Panc1 (cell line): ENCODE measurements at places on chromosomes 5 and 9. TPM values are rescaled to one million over a fixed set of nuclear protein-coding genes. Genes with fewer than 3 reads are reported as not detected.

DNA sequence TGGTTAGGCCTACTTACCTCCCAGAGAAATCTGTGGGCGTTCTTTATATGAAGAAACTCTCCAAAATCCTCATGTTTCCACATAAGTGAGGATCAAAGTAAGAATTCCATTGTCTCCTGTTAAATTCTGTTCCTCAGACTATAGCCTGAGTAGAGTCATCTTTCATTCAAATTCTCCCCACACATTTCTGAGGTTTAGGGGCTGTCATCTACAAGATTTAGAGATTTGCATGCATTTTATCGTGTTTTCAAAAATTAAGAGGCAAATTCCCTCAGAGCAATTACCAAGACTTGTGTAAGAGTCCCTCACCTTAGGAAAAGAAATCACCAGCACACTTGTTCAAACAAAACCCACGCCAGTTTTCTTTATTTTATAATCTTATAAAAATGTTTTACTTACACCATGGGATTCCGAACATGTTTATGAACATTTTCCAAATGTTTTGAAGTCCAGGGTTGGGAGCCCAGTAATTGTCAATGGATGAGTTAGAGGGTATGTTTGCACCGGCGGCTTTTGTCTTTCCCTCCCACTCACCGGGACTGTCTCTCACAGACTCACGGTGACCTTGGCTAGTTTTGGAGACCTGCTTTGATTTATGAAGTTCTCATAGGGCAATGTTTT is 367.6 kb downstream of the ENC1 start:
- no peaks in the 10 kb centered on the region for H3K36me3 ChIP-seq
- no peak for DNase-seq
- no peaks in the 10 kb centered on the region; the same call in 1 of the 2 replicates for H3K27me3 ChIP-seq
- no peak overlapping the region for H3K4me3 ChIP-seq
- no peak overlapping the region for H3K27ac ChIP-seq

GRCh38 chr5:126450346-126450745 is 27.1 kb downstream of the GRAMD2B start:
- no peaks in the 10 kb centered on the region for H3K4me1 ChIP-seq
- H3K27me3 ChIP-seq: no peaks in the 10 kb centered on the region
- no peak overlapping the region for H3K4me3 ChIP-seq
- no peak for DNase-seq
- H3K27ac ChIP-seq: no peak overlapping the region

DNA sequence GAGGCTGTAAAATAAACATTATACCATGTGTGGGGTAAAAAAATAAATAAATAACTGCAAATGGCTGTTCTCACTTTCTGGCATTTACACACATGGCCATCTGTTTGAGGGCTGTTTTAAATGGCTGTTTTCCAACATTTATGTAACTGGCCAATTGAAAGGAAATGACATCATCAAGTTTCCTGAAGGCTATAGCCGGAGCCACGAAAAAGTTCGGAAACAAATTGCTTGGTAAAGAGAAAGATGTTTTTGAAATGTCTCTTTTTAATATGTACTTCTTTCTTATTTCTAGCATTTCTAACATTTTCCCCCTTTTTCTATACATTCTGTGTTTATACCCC is 95.4 kb upstream of the DAB2 start:
- no peak for DNase-seq
- no peaks in the 10 kb centered on the region for H3K4me1 ChIP-seq
- no peaks in the 10 kb centered on the region for H3K27me3 ChIP-seq

DNA sequence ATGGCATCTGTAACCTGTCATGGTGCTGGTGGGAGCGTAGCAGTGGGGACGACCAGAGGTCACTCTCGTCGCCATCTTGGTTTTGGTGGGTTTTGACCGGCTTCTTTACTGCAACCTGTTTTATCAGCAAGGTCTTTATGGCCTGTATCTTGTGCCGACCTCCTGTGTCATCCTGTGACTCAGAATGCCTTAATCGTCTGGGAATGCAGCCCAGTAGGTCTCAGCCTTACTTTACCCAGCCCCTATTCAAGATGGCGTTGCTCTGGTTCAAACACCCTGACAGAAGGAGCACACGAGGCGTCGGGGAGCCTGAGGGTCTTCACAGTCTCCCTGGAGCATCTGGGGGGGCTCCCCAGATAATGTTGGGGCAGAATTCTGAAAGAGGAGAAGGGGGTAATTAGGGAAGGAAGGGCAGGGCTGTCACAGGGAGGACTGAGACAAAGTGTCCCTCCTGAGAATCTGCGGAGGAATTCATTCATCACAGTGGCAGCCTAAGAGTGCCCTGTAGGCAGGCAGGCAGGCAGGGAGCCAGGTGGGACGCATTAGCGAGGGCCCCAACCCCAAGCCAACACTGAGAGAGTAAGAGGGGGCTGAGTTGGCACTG is 21.3 kb upstream of the NCS1 start:
- H3K4me3 ChIP-seq: no peak overlapping the region
- H3K4me1 ChIP-seq: no peaks in the 10 kb centered on the region
- H3K36me3 ChIP-seq: no peaks in the 10 kb centered on the region

The CCDC192 gene
- not detected for total RNA-seq

GRCh38 chr5:170986598-170986997 is 124.8 kb downstream of the RANBP17 start:
- H3K4me3 ChIP-seq: no peak overlapping the region
- H3K27ac ChIP-seq: no peak overlapping the region
- H3K36me3 ChIP-seq: no peaks in the 10 kb centered on the region
- DNase-seq: no peak
- H3K27me3 ChIP-seq: peaks cover 3% of the 10 kb centered on the region

The TMEM252 gene
- not detected for total RNA-seq

GRCh38 chr9:107285286-107285685 is 2.2 kb downstream of the RAD23B start:
- DNase-seq: no peak
- no peaks in the 10 kb centered on the region for H3K27me3 ChIP-seq
- peak overlapping the region; percentile 85 for H3K4me3 ChIP-seq
- peaks cover 27% of the 10 kb centered on the region for H3K4me1 ChIP-seq
- H3K27ac ChIP-seq: peak overlapping the region; percentile 92

DNA sequence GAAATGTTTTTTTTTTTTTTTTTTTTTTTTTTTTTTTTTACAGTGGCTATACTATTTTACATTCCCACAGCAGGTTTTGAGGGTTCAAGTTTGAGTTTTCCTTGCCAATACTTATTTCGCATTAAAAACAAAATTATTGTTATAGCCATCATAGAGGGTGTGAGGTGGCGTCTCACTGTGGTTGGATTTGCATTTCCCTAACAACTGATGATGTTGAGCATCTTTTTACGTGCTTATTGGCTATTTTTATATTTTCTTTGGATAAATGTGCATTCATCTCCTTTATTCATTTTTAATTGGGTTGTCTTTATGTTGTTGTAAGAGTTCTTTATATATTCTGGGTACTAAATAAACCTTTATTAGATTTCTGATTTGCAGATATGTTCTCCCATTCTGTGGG is 18.9 kb upstream of the UBLCP1 start:
- H3K27ac ChIP-seq: no peak overlapping the region
- H3K27me3 ChIP-seq: no peaks in the 10 kb centered on the region; the same call in 1 of the 2 replicates
- no peak overlapping the region for H3K4me3 ChIP-seq
- no peak for DNase-seq
- H3K4me1 ChIP-seq: peaks cover 6% of the 10 kb centered on the region; the same call in 1 of the 2 replicates

DNA sequence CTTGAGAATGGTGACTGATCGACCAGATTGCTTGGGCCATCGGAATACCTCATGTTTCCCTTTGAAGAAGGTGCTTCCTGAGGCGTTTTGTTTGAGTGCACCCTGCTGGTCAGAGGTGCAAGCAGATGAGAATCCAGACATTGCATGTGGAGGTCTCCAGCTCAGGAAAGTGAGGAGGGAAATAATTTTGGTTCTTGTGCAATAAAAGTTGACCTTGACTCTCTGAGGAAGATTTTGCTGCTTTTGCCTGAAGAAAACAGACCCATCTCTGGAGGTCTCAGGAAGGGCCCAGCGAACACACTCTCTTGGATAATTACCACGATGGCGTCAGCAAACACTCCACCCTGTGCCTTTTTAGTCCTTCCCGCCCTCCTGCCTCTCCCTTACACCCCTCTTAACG is 69.7 kb downstream of the GRAMD2B start:
- H3K27me3 ChIP-seq: no peaks in the 10 kb centered on the region
- no peak overlapping the region for H3K27ac ChIP-seq
- H3K36me3 ChIP-seq: no peaks in the 10 kb centered on the region; the same call in 1 of the 2 replicates
- no peak overlapping the region for H3K4me3 ChIP-seq

- no peaks in the 10 kb centered on the region for H3K27me3 ChIP-seq
- no peak for DNase-seq
- peak within 1 kb of the TSS; percentile 48 for H3K4me3 ChIP-seq
- no peaks in the 10 kb centered on the region for H3K36me3 ChIP-seq
- H3K27ac ChIP-seq: no peak within 1 kb of the TSS
- no peaks in the 10 kb centered on the region for H3K4me1 ChIP-seq
Measured at GRCh38 chr9:16870596-16871335, at the start of gene BNC2. Gene BNC2, minus strand, starts transcription at chr9:16870670. Its CDS starts 22 bp downstream, at chr9:16870648.

DNA sequence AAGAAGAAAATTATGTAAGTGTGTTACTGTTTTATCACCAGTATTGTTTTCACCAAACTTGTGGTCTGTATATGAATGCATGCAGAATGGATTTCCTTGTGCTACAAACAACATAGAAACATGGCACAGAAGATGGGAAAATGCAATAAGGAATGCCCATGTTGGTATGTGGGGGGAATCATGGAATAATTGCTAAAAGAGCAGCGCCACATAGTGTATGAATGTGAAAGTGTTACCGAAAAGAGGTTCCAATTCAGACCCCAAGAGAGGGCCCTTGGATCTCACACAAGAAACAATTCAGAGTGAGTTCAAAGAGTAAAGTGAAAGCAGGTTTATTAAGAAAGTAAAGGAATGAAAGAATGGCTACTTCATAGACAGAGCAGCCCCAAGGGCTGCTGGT is 26.4 kb upstream of the TYRP1 start:
- DNase-seq: no peak
- H3K4me1 ChIP-seq: no peaks in the 10 kb centered on the region
- no peak overlapping the region for H3K27ac ChIP-seq
- no peaks in the 10 kb centered on the region for H3K27me3 ChIP-seq
- no peaks in the 10 kb centered on the region for H3K36me3 ChIP-seq

- H3K4me1 ChIP-seq: no peaks in the 10 kb centered on the region
- no peaks in the 10 kb centered on the region for H3K36me3 ChIP-seq
- H3K27me3 ChIP-seq: no peaks in the 10 kb centered on the region
- H3K27ac ChIP-seq: no peak overlapping the region
- no peak for DNase-seq
- H3K4me3 ChIP-seq: no peak overlapping the region
Measured at GRCh38 chr5:23071682-23072081, 218.5 kb upstream of the CDH12 start.

DNA sequence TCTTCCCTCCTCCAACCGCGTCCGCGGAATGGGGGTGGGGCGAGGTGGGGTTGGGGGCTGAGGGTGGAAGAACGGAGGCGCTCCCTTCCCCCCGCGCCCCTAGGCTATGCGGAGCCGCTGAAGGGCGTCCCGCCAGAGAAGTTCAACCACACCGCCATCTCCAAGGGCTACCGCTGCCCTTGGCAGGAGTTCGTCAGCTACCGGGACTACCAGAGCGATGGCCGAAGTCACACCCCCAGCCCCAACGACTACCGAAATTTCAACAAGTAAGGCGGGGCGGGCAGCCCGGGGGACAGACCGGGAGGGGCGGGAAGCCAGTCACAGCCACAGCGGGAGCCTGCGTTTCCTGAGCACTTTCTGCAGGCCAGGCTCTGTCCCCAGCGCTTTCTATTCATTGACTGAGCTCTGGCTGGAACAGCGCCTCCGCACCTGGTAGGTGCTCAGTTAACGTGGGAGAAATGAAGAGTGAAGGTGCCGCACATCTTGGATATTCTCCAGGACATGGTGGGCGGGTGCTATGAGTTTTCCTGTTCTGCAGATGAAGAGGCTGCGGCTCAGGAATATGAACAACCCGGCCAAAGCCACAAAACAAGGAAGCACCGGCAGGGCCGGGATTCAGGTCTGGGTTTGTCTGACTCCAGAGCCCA is 11.3 kb downstream of the MYOZ3 start:
- H3K27ac ChIP-seq: peak overlapping the region; percentile 65
- H3K36me3 ChIP-seq: no peaks in the 10 kb centered on the region
- no peaks in the 10 kb centered on the region for H3K27me3 ChIP-seq
- no peak for DNase-seq

GRCh38 chr5:12016159-12016746 is 112.0 kb upstream of the CTNND2 start:
- H3K4me3 ChIP-seq: no peak overlapping the region
- no peak overlapping the region for H3K27ac ChIP-seq
- no peaks in the 10 kb centered on the region for H3K27me3 ChIP-seq

- no peak overlapping the region for H3K27ac ChIP-seq
- no peak overlapping the region for H3K4me3 ChIP-seq
- H3K36me3 ChIP-seq: no peaks in the 10 kb centered on the region
- no peaks in the 10 kb centered on the region for H3K27me3 ChIP-seq
Measured at GRCh38 chr9:7117676-7118561, 360.1 kb downstream of the KDM4C start.

GRCh38 chr5:157563373-157563928 is 12.1 kb downstream of the ADAM19 start:
- no peak for DNase-seq
- H3K27ac ChIP-seq: no peak overlapping the region
- H3K4me3 ChIP-seq: no peak overlapping the region
- no peaks in the 10 kb centered on the region for H3K4me1 ChIP-seq
- no peaks in the 10 kb centered on the region for H3K36me3 ChIP-seq

DNA sequence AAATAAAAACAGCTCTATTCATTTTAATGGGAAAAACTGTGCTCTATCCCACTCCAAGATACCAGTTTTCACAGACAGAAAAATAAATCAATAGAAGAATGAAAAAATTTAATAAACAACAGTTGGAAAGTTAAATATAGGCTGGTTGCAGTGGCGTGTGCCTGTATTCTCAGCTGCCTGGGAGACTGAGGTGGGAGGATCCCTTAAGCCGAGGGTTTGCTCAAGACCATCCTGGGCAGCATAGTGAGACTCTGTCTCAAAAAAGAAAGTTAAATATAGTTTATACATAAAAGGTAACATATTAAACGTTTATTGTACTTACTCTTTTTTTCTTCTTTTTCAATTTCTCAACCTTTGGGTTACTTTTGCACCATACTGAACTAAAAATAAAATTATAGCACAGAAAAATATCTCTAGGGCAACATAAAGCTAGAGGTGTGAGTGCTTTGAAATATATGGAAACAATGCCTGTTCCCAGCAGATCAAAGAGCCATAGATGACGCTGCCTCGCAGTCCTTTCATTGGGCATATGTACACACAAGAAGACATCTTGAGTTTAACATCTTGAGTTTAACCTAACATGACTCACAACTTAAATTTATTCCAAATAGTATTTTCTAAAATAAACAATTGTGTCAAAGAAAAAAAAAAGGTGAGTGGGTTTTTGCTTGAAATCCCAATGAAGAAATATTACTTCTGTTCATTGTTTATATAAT is 25.7 kb upstream of the KLF9 start:
- no peaks in the 10 kb centered on the region for H3K36me3 ChIP-seq
- no peaks in the 10 kb centered on the region for H3K4me1 ChIP-seq
- DNase-seq: no peak
- H3K27ac ChIP-seq: no peak overlapping the region
- no peaks in the 10 kb centered on the region for H3K27me3 ChIP-seq

The WNK2 gene
- total RNA-seq: 13.7 TPM

DNA sequence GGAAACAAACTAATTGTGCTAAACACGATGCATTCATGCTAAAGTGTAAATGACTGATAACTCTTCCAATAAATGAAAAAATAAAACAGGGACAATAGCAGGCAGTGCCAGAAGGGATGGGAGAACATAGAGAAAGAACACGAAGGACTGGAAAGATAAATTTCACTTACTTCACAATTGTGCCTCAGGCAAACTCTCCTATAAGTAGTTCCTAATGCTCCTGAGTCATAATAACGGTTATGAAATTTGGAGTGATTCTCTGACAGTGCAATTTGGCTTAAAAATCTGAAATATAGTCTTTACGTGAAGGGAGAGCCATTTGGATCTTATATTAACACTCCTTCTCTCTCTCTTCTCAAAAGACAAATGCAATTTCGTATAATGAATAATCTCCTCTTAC is 2218.5 kb downstream of the MAT2B start:
- no peaks in the 10 kb centered on the region for H3K27me3 ChIP-seq
- no peaks in the 10 kb centered on the region for H3K4me1 ChIP-seq
- no peaks in the 10 kb centered on the region for H3K36me3 ChIP-seq
- no peak for DNase-seq
- H3K4me3 ChIP-seq: no peak overlapping the region
